ENCODE measurements at places on chromosomes 5 and 9. TPM values are rescaled to one million over a fixed set of nuclear protein-coding genes. Genes with fewer than 3 reads are reported as not detected.

DNA sequence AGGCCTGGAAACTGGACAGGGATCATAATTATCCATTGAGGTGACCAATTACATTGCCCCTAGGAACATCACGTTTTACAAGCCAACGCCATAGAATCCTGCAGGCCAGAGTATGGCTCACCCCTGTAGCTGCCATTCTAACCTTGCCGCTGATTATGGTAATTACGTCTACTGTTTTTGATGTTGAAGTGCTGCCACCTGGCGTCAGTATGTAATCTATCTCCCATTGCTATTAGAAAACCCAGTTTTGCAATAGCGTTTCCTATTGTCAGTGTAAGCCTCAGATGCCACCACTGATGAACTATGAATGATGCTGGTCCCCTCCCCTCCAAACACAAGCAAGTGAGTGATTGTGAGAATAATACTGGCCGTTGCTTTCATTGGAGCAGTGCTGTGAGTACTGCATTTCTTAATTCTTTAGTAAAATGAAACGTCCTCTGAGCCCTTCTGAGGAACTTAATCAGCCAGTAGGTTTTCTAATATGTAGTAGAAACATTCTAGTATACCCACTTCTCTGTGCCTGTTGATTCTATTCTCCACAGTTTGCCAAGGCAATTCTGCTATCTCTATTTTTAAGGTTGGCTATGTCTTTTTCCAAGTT lies 100.5 kb upstream of the NMUR2 start:
- DNase-seq: peak; percentile 73

TRAF1 gene
- total RNA-seq: 1.5 TPM

GRCh38 chr5:80403782-80404181 lies 4.1 kb upstream of the ZFYVE16 start:
- DNase-seq: no peak

PCDHGB5 gene
- 9.1 TPM for total RNA-seq

GRXCR2 gene
- total RNA-seq: not detected

GRCh38 chr5:150515446-150515845 lies 7.5 kb downstream of the NDST1 start:
- DNase-seq: no peak

GRCh38 chr9:132610661-132611060 lies 28.3 kb downstream of the BARHL1 start:
- DNase-seq: no peak

- no peak for DNase-seq
These were observed 4.7 kb upstream of the SLC25A46 start for GRCh38 chr5:110734101-110734500.

DNA sequence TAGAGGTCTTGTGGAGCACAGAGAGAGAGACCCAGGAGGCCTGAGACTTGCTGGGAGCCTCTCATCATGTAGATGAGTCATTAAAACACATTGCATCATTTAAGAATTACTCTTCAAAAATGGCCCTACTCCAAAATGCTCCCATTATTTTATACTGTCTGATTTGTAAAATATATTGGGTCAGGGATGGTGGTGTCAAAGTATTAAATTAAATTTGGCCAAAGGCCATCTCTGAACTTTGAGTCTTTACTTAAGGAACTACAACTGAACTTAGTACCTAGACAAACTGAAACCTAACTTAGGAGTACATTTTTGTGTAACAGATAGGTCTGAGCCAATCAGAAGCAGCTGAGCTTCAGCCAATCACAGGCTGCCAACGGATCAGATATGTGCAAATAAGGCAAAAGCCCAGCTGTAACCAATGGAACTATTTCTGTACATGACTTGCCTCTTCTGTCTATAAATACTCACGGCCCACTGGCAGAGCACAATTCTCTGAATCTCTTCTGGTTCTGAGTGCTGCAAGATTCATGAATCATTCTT lies 657.2 kb downstream of the TLE1 start:
- peak; percentile 6 for DNase-seq

DNA sequence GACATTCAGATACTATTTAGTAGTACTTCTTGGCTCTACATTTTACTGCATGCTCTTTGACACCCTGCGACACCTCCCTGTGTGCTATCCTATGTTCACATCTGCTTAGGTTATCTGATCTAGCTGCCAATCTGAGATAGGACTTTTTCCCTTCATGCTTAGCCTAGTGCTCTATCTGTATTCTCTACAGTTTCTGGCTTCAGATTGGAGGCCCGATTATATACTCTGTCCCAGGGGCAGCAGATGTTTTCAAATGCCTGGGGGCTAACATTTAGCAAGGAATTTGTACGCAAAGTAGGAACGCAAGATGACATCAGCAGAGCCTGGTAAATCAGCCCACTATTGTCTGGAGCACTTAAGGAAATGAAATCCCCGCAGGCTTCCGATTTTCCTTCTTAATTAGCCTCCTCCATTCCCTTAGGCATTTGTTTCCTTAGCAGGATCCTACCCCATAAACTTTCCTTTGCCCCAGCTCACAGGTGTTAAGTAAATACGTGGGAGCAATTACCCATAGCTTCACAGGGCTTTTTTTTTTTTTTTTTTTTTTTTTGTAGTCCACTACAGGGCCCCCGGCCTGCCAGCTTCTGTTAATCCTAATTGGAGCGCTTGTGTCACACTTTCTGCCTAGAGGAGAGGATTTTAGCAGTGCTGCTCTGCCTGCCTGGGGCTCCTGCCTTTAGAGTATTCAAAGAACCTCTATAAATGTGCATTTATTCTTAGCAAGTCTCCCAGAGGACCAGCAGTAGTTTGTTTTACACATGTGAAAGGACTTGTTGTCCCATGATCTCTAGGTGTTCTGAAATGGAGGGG lies 61.1 kb upstream of the LPAR1 start:
- DNase-seq: no peak

DNA sequence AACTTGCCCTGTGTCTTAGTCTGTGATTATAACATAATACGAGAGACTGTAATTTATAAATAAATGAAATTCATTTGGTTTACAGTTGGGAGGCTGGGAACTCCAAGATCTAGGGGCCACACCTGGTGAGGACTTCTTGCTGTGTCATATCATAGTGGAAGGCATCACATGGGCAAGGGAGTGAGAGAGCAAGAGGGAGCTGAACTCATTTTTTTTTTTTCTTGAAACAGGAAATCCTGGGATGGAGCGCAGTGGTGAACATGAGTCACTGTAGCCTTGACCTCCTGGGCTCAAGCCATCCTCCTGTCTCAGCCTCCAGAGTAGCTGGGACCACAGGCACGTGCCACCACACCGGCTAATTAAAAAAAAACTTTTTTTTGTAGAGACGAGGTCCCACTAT lies 7.2 kb downstream of the MLANA start:
- DNase-seq: no peak

DNA sequence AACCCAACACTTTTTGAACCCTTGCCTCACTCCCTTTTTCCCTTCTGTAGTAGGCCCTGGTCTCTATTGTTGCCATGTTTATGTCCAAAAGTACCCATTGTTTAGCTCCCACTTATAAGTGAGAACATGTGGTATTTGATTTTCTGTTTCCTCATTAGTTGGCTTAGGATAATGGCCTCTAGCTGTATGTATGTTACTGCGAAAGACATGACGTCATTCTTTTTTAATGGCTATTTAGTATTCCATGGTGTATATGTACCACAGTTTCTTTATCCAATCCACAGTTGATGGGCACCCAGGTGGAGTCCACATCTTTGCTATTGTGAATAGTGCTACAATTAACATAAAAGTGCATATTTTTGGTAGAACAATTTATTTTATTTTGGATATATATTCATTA lies 90.3 kb upstream of the PTPRD start:
- no peak for DNase-seq

- DNase-seq: no peak
These were observed 83.0 kb upstream of the TNC start for GRCh38 chr9:115200711-115201505.

GARIN3 gene
- not detected for total RNA-seq

KIF24 gene
- 4.1 TPM for total RNA-seq
